B cell (primary cell): ENCODE measurements at places on chromosomes 13 and 19. TPM values are rescaled to one million over a fixed set of nuclear protein-coding genes. Genes with fewer than 3 reads are reported as not detected.

SLC7A9 gene
- total RNA-seq = 0.49 and 0.62 TPM in 2 replicates

FXYD3 gene
- not detected in 2 replicates for total RNA-seq

BCAM gene
- not detected in 2 replicates for total RNA-seq

SLC10A2 gene
- total RNA-seq = not detected in 2 replicates

HAUS5 gene
- 32.2 and 35.3 TPM in 2 replicates for total RNA-seq

MYO1F gene
- 126 TPM in 2 replicates for total RNA-seq

ZNF566 gene
- total RNA-seq = 26.0 and 26.6 TPM in 2 replicates

DNA sequence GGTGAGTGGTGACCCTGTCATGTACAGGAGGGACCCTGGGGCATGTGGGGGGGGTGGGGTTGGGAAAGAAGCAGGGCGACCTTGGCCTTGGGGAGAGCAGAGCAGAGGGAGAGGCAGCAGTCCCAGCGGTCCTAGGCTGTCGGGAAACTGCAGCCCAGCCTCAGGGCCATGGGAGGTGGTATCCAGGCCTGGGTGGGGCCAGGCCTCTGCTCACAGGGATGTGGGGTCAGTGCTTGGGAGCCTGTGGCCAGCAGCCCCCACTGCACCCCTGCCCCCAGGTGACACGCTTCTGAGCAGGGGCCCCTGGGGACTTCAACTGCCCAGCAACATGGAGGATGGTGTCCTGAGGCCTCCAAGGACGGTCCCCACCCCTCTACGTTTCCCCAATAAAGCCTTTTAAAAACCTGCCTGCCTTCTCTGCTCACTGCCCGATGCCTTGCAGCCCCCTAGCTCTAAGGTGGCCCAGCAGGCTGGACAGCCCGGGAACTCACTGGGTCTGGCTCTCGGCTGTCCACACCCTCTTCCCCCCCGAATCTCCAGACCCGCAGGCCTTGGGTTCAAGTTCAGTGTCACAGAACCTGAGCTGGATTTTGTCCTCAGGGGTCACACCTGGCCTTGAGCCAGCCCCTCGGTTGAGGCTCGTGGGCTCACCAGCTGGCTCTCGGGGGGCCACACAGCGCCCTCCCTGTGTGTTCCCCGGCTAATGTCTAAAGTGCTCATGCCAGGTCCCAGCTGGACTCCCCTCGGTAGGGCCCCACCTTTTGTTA is 6.9 kb downstream of the PNKP start:
- DNase-seq = peak; percentile 37

DNA sequence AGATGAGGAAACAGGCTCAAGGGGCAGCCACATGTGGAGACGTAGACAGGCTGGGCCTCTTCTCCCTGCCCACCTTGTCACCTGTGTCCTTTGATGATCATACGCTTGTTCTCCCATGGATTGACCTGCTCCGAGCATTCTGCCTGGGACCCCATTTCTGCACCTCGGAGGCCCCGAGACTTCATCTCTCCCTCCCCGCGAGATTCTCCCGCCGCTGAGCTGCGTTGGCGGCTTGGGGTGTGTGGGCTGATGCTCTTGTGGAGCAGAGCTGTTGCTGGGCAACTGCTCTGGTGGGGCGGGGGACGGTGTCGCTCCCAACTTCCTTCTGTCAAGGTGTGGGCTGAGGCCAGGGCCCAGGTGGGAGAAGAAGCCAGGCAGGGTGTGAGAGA is 22.1 kb downstream of the MAST3 start:
- no peak for DNase-seq

DNA sequence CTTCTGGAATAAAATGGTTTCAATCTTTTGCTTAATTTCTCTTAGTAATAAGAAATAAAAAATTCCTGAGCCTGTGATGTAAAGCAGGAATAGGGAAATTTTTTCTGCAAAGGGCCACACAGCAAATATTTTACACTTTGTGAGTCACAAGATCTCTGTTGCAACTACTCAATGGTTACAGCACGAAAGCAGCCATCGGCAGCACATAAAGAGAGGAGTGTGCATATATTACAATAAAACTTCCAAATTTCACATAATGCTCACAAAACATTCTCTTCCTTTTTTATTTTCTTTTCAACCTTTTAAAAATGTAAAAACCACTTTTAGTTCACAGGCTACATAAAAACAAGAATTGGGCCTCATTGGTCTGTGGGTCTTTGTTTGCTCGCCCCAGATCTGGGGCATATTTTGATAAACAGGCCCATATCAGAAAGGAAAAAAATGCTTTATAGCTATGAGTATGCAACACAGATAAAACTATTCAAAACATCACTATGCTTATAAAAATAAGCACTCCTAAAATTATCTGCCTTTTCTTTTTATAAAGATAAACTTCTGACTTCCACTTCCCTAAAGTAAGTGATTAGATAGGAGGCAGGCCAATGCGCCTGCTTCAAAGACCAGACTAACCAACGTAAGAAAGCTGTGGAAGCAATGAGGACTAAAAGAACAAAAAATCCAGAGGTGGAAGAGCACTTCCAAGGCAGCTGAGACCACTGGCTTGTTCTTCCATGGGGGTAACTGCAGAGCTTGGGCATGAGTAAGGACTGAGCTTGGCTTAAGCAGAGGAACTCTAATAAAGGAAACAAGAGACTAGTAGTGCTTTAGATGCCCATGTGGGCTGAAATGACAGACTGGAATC is 26.5 kb downstream of the MYCBP2 start:
- peak; percentile 59 for DNase-seq

DNA sequence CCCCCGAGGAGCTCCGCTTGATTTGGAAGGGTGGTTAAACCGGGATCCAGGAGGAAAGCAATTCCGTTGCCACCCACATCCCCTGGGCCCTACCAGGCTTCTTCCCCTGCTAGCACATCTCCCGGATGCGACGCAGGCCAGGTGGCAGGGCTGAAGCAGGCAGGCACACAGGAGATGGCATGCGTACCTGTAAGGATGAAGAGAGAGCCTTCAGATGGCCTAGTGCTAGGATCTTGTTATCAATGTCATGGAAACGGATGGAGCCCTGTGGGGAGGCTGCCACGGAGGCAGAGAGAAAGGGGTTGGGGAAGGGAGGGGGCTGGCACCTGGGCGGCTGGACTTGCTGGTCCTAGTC is 8.5 kb upstream of the SOX1 start:
- DNase-seq = no peak

DNA sequence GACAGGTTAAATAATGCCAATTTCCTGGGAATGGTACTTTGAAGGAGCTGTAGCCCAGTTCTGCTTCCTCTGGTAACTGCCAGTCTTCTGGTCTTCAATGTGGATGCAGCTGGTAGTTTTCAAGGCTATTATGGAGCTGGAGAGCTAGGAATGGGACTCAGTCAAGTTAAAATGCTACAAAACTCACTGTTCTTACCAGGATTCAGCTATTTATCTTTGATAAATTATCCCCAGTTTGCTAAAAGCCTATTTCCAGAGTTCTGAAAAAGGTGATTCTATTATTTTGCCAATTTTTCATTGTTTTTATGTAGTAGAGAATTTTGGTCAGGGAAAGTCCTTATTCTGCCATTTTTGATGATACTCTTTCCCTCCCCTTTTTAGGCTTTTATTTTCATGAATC is 40.7 kb downstream of the GARRE1 start:
- no peak for DNase-seq

GRCh38 chr13:30274083-30274482 is 33.3 kb downstream of the KATNAL1 start:
- no peak for DNase-seq

DNA sequence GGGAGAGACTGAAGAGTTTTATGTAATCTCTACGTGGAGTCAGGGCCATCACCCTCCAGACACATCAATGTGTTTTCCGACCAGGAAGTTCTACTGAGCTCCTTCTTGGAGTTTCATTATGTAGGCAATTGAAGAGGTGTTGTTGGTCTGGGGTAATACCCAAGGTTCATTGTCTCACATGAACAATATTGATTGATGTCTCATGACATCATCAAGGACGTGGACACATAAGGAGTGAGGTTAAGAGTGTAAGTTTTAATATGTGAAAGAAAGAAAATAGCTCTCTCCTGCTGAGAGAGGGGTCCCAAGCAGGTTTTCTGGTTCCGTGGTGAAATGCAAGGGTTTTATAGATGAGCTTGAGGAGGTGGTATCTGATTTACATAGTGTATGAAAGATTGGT is 280.7 kb upstream of the MIR17HG start:
- no peak for DNase-seq

DNA sequence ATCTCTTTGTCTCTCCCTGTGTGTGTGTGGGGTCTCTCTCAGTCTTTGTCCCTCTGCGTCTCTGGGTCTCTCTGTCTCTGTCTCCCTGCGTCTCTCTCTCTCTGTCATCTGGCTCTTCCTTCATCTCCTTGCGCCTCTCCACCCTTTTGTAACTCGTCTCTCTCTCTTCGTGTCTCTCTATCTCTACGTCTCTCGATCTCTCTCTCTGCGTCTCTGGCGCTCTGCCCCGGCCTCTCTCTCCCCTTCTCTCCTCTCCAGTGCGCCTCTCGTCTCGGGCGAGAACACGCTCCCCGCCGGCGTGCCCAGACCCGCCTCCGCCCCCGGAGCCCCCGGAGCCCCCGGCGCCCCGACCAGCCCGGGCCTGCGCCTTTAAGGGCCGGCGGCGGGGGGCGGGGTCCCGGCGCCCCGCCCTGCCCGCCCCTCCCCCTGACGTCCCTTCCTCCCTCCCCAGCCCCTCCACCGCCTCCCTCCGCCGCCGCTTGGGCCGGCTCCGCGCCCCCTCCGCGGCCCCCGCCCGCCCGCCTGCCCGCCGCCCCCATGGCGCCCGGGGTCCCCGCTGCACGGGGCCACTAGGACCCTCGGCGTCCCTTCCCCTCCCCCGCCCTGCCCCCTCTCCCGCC is at the start of gene MARK4:
Gene MARK4, plus strand, starts transcription at position 440 of the 620 bp plus-strand sequence. CDS start 318 bp downstream, outside the sequence.
- peak; percentile 74 for DNase-seq

GRCh38 chr13:39058040-39058439 is 19.8 kb downstream of the NHLRC3 start:
- no peak for DNase-seq

DNA sequence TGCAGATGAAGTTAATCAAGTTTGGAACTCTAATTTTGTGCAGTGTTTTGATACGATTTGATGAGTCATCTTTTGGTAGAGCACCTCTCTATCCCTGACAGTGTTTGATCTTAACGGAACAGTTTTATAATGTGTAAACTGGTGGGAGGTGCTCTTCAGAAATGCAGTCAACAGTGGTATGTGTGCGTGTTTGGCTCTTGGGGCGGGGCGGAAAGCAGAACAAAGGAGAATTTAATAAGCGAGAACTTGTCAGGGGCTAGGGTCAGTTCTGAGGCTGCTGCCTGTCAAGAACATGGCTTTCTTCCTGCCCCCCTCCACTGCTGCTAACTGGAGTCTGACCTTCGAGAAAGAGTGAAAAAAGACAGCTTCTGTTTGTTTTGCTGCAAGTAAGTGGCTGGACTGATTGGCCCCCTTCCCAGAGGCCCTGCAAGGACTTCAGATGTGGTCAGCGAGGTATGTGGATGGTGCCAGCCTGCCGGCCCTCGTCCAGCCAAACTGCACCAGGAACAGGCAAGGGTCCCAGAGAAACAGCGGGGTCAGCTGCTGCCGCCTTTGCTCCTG is 40.8 kb downstream of the BBC3 start:
- no peak for DNase-seq

DNA sequence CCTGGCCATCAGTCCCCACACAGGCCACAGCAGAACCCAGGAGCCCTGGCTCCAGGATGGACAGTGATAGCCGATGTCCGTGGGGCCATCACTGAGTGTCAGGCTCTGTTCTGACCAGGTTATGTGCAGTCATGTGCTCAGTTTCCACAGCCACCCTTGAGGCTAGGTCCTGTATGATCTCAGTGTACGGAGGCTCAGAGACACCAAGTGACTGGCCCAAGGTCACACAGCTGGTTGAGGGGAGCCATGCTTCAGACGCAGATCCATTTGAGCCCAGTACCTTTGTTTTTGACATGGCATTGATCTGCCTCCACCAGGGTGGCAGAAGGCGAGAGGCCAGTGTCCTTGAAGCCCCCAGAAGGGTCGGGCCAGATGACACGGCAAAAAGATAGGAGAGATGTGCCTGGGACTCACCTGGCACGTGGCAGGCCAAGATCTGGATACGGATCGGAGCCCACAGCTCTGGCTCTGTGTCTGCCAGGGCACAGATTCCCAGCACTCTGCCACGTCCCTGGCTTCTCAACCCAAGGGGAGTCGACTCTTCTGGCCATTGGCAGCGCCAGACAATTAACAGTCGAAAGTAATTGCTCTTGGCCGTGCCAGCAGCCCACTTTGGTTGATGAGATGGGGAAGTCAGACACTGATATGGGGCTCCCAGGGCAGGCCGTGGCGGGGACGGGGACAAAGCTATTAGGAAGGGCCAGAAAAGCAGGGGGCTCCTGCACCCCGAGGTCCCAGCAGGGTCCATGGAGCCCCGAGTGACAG is 15.6 kb downstream of the EVI5L start:
- no peak for DNase-seq

DNA sequence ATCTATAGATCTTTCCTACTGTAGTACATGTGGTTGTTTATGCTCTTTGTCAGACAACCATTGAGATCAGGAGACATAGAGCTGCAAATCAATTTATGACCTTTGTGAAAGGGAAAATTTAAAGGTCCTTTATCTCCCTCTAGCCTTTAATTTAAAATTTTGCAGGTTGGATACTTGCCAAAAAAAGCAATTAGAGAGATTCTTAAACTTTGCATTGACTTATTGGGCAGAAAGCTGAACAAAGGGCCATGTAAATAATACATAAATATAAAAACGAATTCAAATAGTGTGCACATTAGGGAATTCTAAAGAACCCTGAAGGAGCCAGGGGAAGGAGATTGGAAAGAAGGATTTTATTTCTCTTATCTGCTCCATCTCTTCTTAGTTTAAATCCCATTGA is 22.0 kb upstream of the RB1 start:
- no peak for DNase-seq

GRCh38 chr13:31092646-31093045 is 69.1 kb downstream of the HSPH1 start:
- DNase-seq = no peak

GRCh38 chr13:106042996-106043581 is 492.4 kb downstream of the EFNB2 start:
- no peak for DNase-seq

DNA sequence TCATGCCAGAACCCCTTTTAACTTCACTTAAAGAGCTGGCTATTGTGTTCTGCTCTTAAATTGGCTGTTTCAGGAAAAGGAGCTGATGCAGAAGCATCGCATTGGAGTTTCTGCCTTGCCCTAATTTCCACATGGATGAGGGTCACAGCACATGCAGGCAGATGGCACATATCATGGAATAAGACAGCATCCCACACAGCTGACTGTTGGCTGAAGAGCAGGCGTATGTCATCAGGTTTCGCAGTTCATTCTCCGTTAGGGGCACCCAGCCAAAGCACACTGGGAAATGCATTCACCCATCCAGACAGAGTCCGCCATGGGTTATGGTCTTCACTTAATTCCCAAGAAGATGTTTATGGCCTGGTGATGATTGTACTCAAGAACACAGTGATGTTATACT is 572.5 kb downstream of the LIG4 start:
- DNase-seq = no peak

- peak; percentile 10 for DNase-seq
Observed at GRCh38 chr19:39426170-39426569, 9.6 kb downstream of the RPS16 start.

- no peak for DNase-seq
Observed at GRCh38 chr19:16309643-16310042, 15.0 kb upstream of the KLF2 start.
